Activated CD8-positive, alpha-beta memory T cell treated with anti-CD3 and anti-CD28 coated beads, Interleukin-2, amount 50 U/mL, for 4 hours (primary cell): ENCODE measurements at places on chromosomes 2 and 18.
A peak's percentile ranks its signal among the peaks of the same experiment; 100 is the strongest.

GRCh38 chr2:119224391-119225104, 914 bp downstream of the STEAP3 start:
- no peak for DNase-seq

- DNase-seq = no peak
Observed at GRCh38 chr2:160596441-160596840, 102.8 kb upstream of the RBMS1 start.

- no peak for DNase-seq
Observed at GRCh38 chr18:47311585-47311984, 60.1 kb upstream of the SKOR2 start.

GRCh38 chr18:40096675-40097074, 1858.4 kb upstream of the PIK3C3 start:
- DNase-seq = no peak

DNA sequence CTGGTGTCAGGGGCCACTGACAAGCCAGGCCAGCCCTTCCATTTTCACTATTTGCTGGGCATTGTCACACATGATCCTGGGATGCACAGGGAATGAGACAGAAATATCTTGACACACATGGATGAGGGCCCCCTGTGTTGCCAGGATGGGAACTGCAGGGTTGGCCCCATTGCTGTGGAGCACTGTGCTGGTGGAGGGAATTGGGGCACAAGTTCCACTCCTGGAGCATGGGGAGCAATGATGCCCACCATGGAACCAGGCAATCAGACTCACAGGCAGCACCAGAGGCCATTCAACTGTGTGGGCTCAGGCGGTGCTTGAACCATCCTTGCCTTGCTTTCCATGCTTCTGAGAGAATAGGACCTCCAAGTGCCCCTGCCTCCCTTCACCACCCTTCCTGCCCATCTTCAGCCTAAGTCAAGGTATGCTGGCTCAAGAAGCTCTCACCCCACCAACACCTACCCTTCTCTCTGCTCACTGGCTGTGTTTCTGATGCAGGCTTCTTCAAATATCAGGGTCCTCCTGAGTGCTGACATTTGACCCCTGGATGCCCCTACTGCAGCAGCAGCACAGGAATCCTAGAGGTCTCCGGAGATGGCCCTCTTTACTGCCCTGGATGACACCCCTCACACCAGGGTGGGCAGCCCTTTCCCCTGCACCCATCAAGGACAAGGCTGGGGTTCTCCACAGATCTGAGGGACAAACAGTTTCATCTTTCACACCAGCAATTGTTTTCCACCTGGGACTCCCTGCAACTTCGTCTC, 11.0 kb downstream of the ADRA2B start:
- peak; percentile 4 for DNase-seq

GRCh38 chr18:58098706-58099105, 54.7 kb downstream of the NEDD4L start:
- no peak for DNase-seq

GRCh38 chr2:63424329-63425078, 163.8 kb downstream of the WDPCP start:
- DNase-seq = no peak

DNA sequence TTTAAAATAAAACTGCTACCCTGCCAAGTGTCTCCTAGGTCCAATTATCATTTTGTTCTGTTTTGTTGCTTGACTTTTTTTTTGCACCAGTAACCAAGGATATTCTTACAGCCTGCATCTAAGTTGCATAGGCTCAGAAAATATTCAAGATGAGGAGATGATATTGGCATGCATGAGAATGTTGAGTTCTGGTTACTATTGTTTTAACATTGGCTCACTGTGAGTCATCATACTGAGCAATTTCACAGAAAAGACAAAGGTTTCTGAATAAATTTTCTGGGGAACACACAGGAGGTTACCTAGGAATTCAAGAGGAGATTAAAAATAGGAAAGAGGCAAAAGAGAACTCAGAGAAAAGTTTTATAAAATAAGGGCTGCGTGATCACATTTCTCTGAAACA, 84.8 kb upstream of the POU3F3 start:
- DNase-seq = no peak

GRCh38 chr2:218014706-218015585, 12.2 kb upstream of the TNS1 start:
- no peak for DNase-seq

DNA sequence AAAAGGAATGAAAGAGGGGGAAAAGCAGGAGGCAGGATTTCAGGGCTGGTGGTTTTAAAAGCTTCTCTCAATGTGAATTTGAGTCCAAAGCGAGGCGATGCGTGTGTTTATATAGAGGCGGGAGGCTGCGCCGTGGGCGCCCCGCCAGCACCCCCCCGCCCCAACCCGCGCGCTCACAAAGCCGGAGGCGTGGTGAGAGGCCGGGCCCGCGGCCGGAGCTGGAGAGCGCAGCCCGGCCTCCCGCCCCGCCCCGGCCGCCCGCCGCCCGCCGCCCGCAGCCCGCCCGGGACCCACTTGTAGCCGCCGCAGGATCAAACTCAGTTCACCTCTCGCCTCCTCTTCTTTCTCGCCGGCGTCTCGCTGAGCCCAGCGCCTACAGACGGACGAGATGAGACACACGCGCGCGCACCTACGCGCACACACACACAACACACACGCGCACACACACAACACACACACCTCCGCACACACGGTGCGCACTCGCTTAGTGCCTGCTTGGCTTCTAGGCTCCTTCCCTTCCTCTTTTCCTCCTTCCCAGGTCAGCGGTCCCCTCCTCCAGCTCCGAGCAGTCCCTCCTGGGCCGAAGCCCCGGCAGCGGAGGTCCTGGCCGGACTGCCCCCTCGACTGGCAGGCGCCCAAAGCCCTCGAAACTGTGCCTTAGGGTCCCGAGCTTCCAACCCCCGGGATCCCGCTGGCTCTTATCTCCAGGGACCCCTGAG, 1.3 kb upstream of the CYP26B1 start:
- DNase-seq = peak; percentile 22

DNA sequence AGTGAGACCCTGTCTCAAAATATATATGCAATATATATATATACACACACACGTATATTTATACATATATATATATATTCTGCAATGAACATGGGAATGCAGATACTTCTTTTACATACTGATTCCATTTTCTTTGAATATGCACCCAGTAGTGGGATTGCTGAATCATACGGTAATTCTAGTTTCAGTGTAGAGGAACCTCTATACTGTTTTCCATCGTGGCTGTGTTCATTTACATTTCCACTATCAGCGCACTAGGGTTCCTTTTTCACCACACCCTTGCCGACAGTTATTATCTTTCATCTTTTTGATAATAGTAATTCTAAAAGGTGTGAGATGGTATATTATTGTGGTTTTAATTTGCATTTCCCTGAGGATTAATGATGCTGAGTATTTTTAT, 52.3 kb upstream of the SLC39A10 start:
- DNase-seq = no peak

- no peak for DNase-seq
Observed at GRCh38 chr2:14363137-14363536, 269.4 kb upstream of the LRATD1 start.

GRCh38 chr2:16741498-16741897, 75.9 kb upstream of the CYRIA start:
- no peak for DNase-seq

GRCh38 chr2:16015210-16015902, 75.0 kb downstream of the MYCN start:
- no peak for DNase-seq

DNA sequence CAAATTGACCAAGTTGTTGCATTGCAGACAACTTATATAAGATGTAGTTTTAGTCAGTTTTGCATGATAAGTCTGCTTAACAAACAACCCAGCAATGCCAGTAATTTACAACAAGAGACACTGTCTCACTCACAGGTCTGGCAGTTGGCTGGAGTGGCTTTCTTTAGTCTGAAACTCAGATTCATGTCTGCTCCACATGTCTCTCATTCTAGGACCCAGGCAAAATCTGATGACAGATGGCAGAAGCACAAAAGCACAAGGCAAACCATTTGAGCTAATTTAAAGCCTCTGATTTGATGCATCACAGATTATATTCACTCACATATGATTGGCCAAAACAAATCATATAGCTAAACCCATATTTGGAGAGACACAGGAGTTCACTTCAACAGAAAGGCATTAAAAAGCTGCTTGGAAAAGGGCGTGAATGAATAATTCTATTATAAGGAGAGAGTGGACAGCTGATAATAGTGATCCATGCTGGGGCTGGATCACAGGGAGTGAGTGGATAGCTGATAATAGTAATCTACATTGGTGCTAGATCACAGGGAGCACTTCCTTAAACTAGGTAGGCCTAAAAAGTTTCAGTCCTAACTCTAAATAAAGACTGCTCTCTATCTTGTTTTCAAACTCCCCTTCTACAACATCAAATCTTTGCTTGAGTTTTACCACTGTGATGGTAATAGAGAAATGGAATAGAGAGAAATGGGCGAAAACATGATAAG, 593.2 kb upstream of the ZNF804A start:
- DNase-seq = no peak

- no peak for DNase-seq
Observed at GRCh38 chr2:192886636-192887035, 691.9 kb upstream of the TMEFF2 start.

DNA sequence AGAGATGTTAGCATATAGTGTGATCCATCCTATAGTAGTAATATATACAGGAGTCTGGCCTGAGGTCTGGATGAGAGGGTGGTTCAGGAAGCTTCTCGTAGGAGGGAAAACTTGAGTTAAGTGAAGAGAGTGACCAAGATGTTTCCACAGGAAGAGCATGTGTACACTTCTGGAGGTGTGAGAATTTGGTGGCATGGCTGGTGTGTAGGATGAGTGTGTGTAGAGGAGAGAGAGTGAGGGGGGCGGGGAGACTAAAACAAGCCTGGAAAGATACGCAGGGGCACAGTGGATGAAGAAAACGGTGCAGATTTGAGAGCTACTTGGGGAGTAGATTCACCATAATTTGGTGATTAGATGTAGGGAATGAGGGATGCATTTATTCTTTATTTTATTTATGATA, 43.5 kb upstream of the CTLA4 start:
- no peak for DNase-seq

- DNase-seq = no peak
Observed at GRCh38 chr2:234898534-234899053, 53.2 kb upstream of the SH3BP4 start.

GRCh38 chr2:159762075-159762474, 35.9 kb downstream of the CD302 start:
- no peak for DNase-seq

- no peak for DNase-seq
Observed at GRCh38 chr2:99576775-99577174, 87.0 kb upstream of the REV1 start.

- DNase-seq = no peak
Observed at GRCh38 chr2:240346753-240347372, 88.6 kb upstream of the GPC1 start.

DNA sequence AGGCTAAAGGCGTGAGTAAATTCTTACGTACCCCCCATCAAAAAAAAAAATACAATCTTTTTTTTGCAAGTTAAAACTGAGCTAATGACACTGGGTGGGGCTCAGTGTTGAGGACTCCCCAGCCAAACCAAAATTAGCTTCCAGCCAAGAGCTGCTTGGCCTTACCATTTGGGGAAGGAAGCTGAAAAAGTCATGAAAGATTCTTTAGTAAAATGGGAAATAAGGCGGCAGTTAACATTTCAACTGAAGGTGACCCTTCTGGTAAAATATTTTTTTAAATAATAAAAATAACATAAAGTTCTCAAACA, 16.4 kb downstream of the SMAD7 start:
- no peak for DNase-seq

DNA sequence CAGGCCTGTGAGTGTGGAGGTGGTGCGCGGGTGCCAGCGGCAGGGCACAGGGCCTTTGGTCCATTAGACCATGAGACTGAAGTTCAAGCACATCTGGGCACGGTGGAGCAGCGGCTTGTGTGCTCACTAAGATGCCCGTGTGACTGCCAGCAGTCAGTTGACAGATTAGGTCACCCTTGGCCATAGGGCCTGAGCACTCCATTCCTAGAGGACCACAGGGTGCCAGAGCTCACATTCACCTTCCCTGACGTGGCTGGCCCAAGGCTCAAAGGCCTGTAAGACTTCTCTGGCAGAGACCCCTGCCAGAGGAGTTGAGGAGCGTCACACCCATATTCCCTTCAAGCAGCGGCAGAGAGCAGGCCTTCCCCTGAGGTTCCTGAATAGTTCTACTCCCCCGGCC, 650 bp downstream of the LHCGR start:
- DNase-seq = no peak
